ENCODE measurements at places on chromosomes 7 and 10. TPM values are rescaled to one million over a fixed set of nuclear protein-coding genes. Genes with fewer than 3 reads are reported as not detected.

DNA sequence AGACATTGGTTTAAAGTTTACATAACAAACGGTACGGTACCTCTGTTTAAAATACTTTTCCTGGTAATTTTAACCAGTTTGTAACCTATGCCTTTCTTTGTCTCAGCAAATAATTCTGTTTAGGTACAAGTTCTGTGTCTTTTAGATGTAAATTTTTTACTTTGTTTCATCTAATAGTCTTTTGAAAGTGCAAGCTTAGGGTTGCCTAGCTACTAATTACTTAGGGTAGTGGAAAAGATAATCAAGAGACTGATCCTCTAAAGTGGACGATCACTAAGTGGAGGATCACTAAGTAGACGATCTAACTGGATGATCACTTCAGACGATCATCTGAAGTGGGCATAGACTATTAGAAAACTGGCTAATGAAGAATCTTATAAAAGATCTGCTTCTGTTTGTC is 16.1 kb upstream of the FKBP9 start:
- ATAC-seq: no peak

GRCh38 chr10:108877095-108877561 is 1046.2 kb downstream of the XPNPEP1 start:
- ATAC-seq: no peak

DNA sequence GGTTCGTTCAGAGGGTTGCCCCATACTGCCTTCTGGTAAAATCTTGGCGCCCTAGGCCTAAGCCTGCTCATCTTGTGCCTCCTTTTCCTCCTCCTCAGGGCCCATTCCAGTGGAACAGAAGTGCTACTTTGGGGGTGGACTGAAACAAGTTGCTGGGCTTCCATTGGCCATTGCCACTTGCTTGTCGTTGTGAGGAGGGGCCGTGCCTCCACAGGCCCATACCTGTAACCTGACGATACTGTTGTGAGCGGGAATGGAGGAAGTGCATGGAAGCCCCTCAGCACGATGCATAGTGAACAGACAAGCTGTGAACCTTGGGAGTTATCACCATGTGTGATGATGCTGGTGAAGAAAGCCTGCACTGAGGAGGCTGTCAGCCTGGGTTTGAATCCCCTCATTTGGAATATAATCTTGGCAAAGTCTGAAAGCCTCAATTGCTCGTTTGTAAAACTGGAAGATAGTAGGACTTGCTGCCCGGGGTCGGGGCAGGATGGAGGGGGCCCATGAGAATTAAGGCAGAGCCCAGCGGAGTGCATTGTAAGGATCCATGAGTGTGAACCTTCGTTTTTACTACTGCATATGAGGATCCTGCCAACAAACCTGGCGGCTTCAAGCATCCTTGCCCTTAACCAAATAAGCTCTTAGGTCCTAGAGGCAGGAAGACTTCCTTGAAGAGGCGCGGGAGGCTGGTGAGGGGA is 671 bp upstream of the PAPSS2 start:
- no peak for ATAC-seq

DNA sequence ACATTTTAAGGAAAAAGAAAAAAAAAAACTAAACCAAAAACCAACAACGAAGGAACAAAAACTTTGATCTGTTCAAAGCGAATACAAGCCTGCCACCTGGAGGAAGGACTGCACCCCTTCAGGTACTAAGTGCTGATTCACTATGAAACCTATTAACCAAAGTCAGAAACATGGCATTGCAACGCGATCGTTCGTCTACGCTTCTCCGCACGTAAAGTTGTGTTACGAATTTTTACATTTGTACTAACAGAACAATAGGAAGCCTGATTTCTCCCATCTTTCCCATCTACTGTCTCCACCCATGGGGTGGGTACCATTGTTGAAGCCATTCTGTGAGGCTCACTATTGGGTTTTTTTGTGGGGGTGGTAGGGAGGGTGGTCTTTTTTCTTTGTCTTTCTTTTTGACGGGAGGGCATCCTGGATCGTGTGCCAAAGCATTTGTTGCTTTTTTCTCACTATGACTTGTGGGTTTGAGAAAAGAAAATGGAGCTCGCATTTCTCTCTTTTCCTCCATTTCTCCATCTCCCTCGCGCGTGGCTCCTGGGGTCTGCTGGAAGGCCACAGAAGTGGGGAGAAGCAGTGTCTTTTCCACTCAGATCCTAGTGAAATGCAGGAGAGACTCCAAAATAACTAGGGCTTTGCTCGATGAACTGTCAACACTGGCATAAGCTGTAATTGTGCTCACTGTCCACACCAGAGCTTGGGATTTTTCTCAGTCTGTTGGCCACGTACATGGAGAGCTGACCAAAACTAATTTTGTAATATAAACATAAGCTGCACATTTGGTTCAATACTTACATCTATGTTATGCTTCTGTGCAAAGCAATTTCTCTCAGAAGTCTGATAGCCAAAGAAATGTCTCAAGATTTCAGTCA is 100.9 kb upstream of the YAE1 start:
- peak; percentile 48 for ATAC-seq

DNA sequence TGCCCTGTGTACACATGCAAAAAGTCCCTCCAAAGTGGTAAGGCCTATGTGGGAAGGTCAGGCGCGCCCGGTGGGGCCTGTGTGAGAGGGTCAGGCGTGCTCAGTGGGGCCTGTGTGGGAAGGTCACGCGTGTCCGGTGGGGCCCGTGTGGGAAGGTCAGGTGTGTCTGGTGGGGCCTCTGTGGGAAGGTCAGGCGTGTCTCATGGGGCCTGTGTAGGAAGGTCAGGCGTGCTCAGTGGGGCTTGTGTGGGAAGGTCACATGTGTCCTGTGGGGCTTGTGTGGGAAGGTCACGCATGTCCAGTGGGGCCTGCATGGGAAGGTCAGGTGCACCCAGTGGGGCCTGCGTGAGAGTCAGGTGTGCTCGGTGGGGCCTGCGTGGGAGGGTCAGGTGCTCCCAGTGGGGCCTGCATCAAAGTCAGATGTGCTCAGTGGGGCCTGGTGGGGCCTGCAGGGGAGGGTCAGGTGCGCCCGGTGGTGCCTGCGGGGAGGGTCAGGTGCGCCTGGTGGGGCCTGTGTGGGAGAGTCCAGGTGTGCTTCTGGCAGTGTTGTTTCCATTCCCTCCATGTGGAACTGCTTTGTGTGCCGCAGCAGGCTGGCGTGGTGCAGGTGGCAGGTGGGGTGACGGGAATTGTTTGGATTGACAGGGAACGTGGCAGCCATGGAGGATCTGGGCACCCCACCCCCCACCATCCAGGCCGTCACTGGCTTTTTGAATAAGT is 15.4 kb downstream of the LRRC27 start:
- ATAC-seq: no peak

DNA sequence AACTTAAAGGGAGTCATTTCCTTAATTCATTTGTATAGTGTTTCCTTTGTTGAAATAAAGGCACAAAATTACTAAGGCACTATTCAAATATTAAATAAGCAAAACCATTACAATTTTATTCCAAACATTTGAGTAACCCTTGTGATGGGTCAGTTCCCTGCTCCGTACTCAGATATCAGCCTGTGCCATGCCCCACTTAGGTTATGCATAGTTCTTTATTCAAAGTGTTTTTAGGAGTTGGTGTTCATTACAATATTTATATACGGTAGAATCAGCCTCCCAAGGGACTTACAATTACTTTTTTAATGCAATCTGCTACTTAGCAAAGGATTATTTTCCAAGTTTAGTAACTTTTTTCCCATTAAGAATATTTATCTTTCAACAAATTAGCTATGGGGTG is 119.3 kb upstream of the SEMA3D start:
- ATAC-seq: no peak

- peak; percentile 56 for ATAC-seq
These were observed 10.9 kb downstream of the TECPR1 start for GRCh38 chr7:98240961-98241673.

GRCh38 chr7:36606153-36606975 is 117.9 kb downstream of the AOAH start:
- ATAC-seq: no peak

DNA sequence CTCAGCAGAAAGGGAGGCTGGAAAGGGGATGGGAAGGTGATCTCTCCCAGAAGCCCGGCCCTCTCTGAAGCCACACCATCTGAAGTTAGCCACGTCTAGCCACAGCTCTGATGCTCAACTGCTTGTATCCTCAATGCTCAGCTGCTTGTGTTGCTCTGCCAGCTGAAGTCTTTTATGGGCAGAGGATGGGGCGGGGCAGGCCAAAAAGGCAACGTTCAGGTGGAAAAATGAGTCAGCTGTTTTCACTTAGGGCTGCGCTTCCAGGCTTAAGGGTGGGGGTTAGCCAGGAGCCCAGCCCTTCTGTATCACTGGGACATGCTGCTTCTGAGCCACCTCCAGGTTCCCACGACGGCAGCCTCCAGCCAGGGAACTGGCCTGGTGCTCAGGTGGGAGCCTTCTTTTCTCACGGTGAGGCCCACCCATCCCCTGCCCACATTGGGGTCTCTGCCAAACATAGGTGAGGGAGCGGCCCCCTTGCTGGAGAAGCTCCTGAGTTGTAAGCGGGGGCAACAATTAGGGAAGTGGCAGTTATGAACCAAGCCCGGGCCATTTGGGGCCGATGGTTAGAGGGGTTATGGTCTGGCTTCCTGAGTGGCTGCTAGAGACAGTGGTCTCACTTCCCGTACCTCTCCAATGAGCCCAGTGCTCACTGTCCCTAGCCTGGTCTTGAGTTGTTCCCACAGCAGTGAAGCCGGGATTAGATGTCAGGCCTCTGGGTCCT is 44.9 kb upstream of the CNPY1 start:
- no peak for ATAC-seq

DNA sequence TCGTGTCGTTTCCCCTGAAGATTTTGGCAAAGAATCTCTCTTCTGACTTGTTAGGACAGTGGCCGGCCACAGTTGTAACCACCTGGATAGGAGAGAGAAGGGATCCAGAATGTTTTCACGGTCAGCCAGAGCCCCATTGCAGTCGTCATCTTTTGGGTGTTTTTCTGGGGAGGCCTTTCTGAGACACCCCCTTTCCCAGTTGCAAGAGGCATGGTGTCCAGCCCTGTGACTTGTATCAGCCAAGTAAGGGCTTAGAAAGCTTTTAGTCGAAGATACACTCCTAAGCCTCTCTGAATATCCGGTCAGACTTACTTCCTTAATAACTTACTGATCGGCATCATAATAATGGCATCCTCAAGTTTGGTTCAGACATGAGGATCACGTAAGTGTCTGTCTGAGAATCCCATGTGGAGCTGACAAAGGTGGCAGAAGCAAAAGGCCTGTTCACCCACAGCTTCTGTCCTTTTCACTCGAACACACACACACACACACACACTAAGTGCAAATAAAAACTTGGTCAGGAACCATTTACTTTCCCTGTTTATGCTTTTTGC is 435.7 kb upstream of the GALNT17 start:
- ATAC-seq: no peak

DNA sequence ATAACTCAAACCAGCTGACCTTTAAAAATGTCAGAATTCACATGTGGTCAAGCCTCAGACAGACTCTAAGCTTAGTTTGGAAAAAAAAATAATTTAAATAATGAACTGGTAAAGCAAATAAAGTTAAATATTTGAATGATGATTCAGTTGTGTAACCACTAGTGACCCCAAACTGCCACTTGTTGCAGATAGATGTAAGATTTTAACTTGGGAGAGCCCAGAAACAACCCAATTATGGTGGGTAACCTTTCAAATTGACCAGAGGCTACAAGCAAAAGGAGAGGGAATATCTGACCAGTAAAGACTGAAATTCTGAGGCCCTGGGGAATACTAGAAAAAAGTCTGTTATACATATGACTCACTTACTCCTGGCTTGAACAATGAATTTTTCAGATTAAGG is 268.1 kb downstream of the HPSE2 start:
- no peak for ATAC-seq

DNA sequence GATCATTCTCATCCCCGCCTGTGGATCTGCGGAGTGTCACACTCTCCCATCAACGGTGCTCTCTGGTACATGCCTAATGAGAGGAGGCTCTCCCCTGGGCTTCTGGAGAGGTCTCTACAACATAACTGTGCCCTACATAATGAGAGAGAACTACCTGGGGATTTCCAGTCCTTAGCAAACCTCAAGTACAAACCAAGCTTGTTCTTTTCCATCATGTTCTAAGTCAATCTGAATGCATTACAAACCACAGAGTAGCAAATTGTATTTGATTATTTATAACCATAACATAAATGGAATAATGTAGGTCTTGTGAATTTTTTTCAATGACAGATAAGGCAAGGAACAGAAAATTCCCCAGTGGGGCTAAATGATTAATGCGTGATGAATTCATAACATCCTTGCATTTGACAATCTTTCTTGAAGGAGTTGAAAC is 412.4 kb upstream of the NRP1 start:
- no peak for ATAC-seq

- no peak for ATAC-seq
These were observed 3.5 kb upstream of the COMTD1 start for GRCh38 chr10:75239096-75239790.

GRCh38 chr10:88624840-88625239 is 38.3 kb downstream of the LIPJ start:
- no peak for ATAC-seq

GRCh38 chr7:17369691-17370426 is 71.4 kb downstream of the AHR start:
- ATAC-seq: peak; percentile 77

GRCh38 chr7:92044940-92045339 is 89.3 kb downstream of the CYP51A1 start:
- ATAC-seq: no peak

GRCh38 chr10:21520509-21520908 is 5.0 kb downstream of the SKIDA1 start:
- ATAC-seq: no peak

DNA sequence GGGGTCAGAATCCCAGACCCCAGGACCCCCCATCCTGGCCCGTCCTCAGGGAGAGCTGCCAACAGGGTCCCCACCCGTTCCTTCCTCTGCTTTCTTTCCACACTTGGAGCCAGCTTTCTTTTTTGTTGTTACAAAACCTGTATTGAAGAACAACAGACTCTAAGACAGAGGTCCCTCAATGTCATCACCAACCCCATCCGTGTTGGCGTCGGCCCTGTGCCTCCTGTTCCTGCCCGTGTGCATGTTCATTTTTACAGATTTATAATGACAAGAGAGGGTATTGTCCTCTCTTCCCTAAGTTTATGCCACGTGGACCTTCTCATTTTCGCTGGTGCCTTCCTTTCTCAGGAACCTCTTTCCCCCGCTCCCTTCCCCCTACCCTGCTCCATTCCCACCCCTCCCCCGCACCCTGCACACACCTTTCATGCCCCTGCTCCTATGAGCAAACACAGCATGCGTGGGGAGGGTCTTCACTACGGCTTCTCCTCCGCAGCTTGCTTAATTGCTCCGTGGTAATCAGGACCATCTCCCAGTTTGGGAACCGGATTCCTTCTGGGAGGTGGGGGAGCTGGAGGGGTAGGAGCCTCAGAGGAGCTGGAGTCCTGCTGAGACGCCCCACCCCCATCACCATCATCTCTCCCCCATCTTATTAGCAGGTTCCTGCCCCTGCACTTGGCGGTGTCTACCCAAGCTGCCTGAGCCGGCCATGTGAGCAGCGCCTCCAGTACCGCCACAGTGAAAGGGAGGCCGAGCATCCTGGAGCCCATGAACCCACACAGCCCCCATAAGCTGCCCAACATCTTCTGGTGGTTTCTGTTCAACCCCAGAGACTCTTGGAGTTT is 88.0 kb upstream of the INSIG1 start:
- ATAC-seq: no peak

MMS19 gene
- 63.0 TPM for total RNA-seq

STEAP1B gene
- total RNA-seq: 1.2 TPM

ENO4 gene
- total RNA-seq: 1.1 TPM

KLF14 gene
- 0.17 TPM for total RNA-seq

CHN2 gene
- 14.8 TPM for total RNA-seq

ZNF117 gene
- total RNA-seq: 4.5 TPM

TMEM236 gene
- 0.20 TPM for total RNA-seq

MMP21 gene
- total RNA-seq: not detected

PALD1 gene
- total RNA-seq: 1.7 TPM

CEP55 gene
- 13.6 TPM for total RNA-seq

All from motor neuron (in vitro differentiated cells).